ENCODE measurements at places on chromosomes 12 and 14.

- DNase-seq: peak; percentile 61
Measured at GRCh38 chr12:56193025-56193578, 3.8 kb upstream of the SMARCC2 start.

DNA sequence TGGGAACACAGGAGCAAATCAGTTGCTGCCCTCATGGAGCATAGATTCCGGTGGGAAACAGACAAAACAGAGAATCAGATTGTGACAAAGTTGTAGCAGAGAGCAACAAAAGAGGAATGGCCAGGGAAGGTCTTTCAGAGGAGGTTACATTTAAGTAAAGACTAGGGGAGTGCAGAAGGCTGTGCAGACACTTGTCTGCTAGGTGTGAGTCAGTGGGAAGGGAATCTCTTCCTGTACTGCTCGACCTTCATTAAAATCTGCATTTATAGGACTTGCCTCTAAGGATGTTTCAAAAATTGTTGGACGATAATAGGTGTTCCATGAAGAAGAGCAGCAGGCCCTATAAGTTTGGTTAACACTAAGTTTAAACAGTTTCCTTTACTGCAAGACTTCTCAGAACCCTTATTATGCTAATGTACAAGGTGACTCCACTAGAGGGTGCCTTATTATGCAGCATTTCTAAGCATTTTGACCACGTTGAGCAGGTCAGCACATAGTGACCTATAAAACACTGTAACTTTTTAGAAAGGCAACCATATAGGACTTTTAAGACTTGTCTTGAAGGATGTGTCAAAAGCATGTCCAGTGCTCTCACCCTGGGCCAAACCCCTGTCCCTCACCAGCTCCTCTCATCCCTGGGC lies 91.8 kb upstream of the RIC8B start:
- no peak for DNase-seq

GRCh38 chr14:104136472-104137296 lies 1.7 kb upstream of the KIF26A start:
- no peak for DNase-seq

- no peak for DNase-seq
Measured at GRCh38 chr12:105296116-105297089, 34.1 kb upstream of the C12orf75 start.
